Heart left ventricle (tissue), 16 donors: ENCODE measurements at places on chromosomes 6 and 20. TPM values are rescaled to one million over a fixed set of nuclear protein-coding genes. Genes with fewer than 3 reads are reported as not detected.

The TAGAP gene
- polyA plus RNA-seq, result 0.23 TPM

The FOXP4 gene
- polyA plus RNA-seq, result 10.9 TPM

The MKKS gene
- 12.0 TPM for polyA plus RNA-seq

The CTSZ gene
- polyA plus RNA-seq, result 122 TPM

The PXDC1 gene
- polyA plus RNA-seq, result 89.9 TPM

The ANKRD66 gene
- not detected for polyA plus RNA-seq

The CCDC28A gene
- polyA plus RNA-seq, result 11.5 TPM

The PHACTR3 gene
- 3.5 TPM for polyA plus RNA-seq

The CDSN gene
- 0.15 TPM for polyA plus RNA-seq

The POM121L2 gene
- polyA plus RNA-seq, result not detected

The EGFL8 gene
- polyA plus RNA-seq, result 4.3 TPM

The APOBEC2 gene
- 72.3 TPM for polyA plus RNA-seq
